ENCODE measurements at places on chromosomes 4 and X. TPM values are rescaled to one million over a fixed set of nuclear protein-coding genes. Genes with fewer than 3 reads are reported as not detected.

Gene OTC
- total RNA-seq = not detected

Gene RBM47
- 7.5 TPM for total RNA-seq

Gene SPIN2A
- not detected for total RNA-seq

Gene UXT
- total RNA-seq = 164 TPM

Gene PARM1
- not detected for total RNA-seq

Gene USP17L29
- not detected for total RNA-seq

Gene MTMR8
- total RNA-seq = 1.6 TPM

Gene TSR2
- total RNA-seq = 23.7 TPM

Gene SETD7
- 21.3 TPM for total RNA-seq

Gene NPY2R
- not detected for total RNA-seq

Gene VEGFC
- 6.4 TPM for total RNA-seq

Gene RASSF6
- total RNA-seq = not detected

Gene FGFR3
- 0.03 TPM for total RNA-seq

Gene HCFC1
- total RNA-seq = 23.3 TPM

Gene CLNK
- not detected for total RNA-seq

Gene HPGD
- total RNA-seq = 9.5 TPM

Gene UCP1
- total RNA-seq = not detected

Gene MAGEA8
- total RNA-seq = 0.13 TPM

Gene CNKSR2
- total RNA-seq = 3.0 TPM

Gene HTN1
- total RNA-seq = 108 TPM

Gene FHIP1A
- total RNA-seq = 2.7 TPM

Gene CXCL11
- total RNA-seq = 0.26 TPM

Gene PCYT1B
- total RNA-seq = 1.6 TPM

Gene PLS3
- total RNA-seq = 183 TPM

Gene GPRIN3
- total RNA-seq = 3.8 TPM

Gene RUFY3
- total RNA-seq = 25.7 TPM

Gene GLOD5
- total RNA-seq = not detected

Gene BRS3
- total RNA-seq = not detected

Gene RAPGEF2
- 27.5 TPM for total RNA-seq

Gene CASP3
- 33.1 TPM for total RNA-seq

Gene INTS6L
- 6.6 TPM for total RNA-seq

Gene PCDH11X
- total RNA-seq = under 0.01 TPM

Gene TCEAL5
- total RNA-seq = not detected

Gene STARD8
- 0.34 TPM for total RNA-seq

Gene PLAC8
- total RNA-seq = not detected

Gene SLIT2
- 0.21 TPM for total RNA-seq

Gene MYL5
- 2.7 TPM for total RNA-seq

Gene NMU
- not detected for total RNA-seq

Gene MAGEB2
- 32.1 TPM for total RNA-seq

Gene SATL1
- not detected for total RNA-seq

Gene ADGRL3
- total RNA-seq = 1.0 TPM

Gene NEUROG2
- total RNA-seq = 0.69 TPM

Gene SPANXN3
- not detected for total RNA-seq

Gene CXorf51B
- 1.7 TPM for total RNA-seq

Gene ETNPPL
- total RNA-seq = 1.7 TPM

Gene NEIL3
- total RNA-seq = 9.0 TPM

Gene PPARGC1A
- total RNA-seq = 101 TPM

Gene IRS4
- not detected for total RNA-seq

Gene RAB33A
- 0.18 TPM for total RNA-seq

Gene VCX2
- total RNA-seq = not detected

Gene CLDN22
- not detected for total RNA-seq

Gene CT45A10
- 152 TPM for total RNA-seq

Gene CYLC1
- total RNA-seq = not detected

Gene PNMA6A
- total RNA-seq = 9.4 TPM

Gene PAGE1
- total RNA-seq = not detected

Gene ASB5
- total RNA-seq = 5.2 TPM

Gene PDE5A
- total RNA-seq = 7.9 TPM

Gene VCX
- total RNA-seq = 0.85 TPM

Gene CLTRN
- 0.85 TPM for total RNA-seq

Data from SK-MEL-5 (cell line).